Fibroblast of skin of left quadriceps (primary cell): ENCODE measurements at places on chromosomes 11 and 22.

DNA sequence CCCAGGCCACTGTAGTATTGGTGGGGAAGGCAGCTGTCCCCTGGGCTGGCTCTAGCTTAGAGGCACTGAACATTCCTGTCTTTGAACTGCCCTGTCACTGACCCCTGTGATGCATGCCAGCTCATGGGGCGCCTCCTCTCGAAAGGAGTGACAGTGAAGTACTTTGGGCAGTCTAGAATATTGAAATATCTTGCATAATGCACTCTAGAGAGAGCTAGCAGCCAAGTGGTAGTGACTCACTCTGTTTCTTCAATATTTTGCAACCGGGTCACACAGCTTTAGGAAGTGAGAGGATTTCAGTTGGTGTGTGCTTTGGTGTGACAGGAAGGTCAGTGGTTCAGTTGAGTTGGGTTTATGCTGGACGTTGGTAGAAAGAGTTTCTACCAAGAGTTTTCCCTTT, 35.5 kb upstream of the ST14 start:
- DNase-seq = peak; percentile 58

GRCh38 chr11:120465921-120466534, 45.5 kb upstream of the GRIK4 start:
- no peak for DNase-seq

DNA sequence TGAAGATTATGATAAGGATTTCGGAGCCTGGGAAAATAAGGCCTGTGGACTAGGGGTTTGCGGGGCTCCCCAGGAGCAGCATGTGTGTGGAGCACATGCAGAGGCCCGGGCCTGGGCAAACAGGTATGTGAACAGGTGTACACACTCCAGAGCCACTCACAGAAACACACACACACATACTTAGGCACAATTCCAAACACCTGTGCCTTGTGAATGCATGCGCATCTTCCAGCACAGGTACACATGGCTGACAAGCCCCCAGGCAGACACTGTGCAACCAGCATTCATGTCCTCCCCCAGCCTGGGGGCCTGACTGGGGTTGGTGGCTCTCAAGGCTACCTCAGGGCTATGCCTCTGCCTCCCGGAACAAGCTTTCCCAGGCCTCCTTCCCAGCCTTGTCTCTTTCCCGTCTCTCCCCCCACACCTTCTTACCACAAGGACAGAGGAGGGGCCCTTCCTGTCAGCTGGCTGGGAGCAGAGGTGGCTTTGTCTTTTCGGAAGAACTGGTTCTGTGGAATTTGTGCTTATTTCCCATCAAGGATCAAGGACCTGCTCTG, 2.6 kb upstream of the P2RY6 start:
- no peak for DNase-seq

- peak; percentile 11 for DNase-seq
These were observed 1.6 kb downstream of the OR10A2 start for GRCh38 chr11:6864438-6864837.

- no peak for DNase-seq
These were observed 54.0 kb downstream of the PLEKHA7 start for GRCh38 chr11:16960250-16960649.

DNA sequence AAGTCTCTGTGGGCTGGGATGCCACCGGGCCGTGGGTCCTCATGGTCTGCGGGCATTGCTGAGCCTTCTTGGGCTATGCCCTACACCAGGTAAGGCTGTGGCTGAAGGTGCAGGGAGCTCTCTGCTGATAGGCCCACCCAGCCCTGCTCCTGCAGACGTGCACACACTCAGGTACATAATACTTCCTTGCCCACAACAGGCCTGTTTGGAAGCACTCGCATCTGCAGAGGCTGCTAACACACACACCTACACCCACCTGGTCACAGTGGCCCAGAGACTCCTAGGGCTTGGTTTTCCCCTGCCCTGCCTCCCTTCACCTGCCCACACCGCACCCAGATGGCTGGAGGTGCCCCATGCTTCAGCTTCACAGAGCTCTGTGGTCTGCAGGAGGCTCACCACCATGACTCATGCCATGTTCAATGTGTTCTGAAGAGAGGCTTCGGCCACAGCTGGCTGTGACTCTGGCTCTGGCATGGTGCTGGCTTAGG, 72.8 kb upstream of the KCNQ1OT1 start:
- DNase-seq = no peak

GRCh38 chr11:14132312-14132711, 169.8 kb downstream of the SPON1 start:
- DNase-seq = peak; percentile 7

DNA sequence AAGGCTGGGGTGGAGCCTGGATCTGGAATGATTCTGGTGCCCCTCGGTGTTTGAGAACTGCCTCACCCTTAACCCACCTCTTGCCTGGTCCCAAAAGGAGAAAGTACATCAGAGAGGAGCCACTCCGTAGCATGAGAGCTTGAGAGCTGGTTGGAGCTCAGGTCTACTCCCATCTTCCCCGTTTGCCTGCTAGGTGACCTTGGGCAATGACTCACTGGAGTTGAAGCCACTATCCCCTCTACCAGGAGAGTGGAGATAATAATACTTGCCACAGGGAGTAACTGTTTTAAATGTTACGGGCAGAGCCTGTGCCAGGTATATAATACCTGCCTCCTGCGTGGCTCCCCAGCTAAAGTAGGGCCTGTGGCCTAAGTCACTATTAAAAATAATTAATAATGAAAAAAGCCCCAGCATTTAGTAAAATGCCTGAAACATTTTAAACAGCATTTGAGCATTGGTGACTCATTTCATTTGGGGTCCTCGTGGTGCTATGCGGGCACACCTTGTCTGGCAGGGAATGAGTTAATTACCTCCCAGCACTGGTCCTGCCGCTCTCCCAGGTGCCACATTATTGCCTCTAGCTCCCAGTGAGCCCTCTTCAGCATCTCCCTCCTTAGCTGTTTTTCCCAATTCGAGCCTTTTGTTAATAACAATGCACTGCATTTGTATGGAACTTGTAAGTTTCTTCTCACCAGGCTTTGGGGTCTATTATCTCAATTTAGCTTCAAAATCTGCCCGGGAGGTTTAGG, 22.5 kb downstream of the CYTH4 start:
- DNase-seq = no peak

DNA sequence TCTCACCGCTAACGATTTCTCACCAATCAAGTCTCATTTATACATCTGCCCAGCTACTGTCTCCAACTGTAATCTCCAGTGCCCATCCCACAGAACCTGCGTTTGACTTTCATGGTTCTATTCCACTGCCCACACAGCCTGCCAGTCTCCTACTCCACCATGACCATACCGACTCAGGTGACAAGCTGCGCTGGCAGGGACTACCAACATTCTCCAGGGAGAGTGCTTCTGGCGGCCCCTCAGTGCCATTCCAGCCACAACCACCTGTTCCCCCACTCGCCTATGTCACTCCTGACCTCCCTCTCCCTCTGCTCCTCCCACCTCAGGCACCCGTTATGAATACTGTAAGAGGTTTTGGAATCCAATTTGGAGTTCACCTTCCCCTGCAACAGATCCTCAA, 108.5 kb upstream of the BID start:
- no peak for DNase-seq

GRCh38 chr22:49785841-49786471, 41.7 kb downstream of the BRD1 start:
- no peak for DNase-seq

DNA sequence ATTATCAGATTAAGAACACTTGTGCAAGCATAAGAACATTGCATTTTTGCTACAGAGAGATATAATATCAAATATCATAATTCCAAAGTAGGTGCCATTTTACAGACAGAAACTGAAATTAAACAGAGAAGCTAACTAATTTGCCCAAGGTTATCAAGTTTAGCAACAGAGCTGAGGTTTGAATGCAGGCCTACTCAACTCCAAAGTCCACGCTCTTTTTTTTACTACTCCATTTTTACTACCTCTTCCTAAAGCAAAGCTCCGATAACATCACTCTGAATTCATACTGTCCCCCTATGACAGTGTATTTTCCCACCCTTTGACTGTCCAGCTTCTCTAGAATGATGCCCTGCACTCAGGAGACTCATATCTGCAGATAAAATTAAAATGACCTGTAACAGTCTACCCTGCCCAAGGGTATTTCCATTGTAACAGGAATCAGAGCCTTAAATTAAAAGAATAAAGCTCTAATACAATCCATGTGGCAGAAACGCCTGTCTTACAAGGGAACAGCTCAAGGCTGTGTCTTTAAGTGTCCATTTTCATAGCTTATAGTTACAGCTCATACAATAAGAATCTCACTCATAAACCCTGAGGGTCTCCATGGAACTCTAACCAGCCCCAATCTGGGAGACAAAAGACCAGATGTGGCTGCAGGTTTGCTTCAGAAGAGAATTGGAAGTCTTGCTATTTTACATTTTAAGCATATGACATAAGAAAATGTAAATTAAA, 36.8 kb downstream of the ALG9 start:
- DNase-seq = no peak

DNA sequence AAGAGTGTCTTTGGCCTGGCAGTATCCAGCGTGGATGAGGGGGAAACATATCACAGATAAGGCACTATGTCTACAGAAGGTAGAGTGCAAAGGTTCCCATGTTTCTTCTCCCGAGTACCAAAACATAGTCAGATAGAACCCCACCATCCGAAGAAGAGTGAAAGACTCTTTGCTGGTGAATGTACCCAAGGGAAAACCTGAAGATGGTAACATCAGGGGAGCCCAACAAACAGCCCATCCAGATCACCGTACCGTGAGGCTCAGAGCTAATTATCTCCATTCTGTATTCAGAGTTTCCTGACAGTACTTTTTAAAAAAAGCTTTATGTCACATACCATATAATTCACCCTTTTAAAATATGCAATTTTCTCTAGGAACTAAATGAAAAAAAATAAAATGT, 44.4 kb downstream of the RAB30 start:
- DNase-seq = no peak

DNA sequence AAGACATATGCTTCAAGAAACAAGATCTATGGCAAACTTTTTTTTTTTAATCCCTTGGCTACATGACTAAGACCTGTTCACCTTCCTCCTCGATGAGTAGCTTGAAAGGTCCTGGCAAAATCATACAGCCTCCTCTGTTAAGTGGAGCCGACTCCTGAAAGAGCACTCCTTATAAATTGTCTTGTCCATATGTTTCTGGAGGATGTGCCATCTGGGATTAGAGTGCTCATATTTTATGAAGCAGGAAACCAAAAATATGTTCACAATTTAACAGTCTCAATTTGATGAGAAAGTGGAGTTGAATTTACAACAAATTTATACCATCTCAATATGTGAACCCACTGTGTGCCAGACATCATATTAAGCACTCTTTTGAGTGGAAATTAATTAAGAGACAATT, 912.1 kb upstream of the FAT3 start:
- no peak for DNase-seq

- no peak for DNase-seq
These were observed 60.1 kb downstream of the PRR5L start for GRCh38 chr11:36356201-36356600.

DNA sequence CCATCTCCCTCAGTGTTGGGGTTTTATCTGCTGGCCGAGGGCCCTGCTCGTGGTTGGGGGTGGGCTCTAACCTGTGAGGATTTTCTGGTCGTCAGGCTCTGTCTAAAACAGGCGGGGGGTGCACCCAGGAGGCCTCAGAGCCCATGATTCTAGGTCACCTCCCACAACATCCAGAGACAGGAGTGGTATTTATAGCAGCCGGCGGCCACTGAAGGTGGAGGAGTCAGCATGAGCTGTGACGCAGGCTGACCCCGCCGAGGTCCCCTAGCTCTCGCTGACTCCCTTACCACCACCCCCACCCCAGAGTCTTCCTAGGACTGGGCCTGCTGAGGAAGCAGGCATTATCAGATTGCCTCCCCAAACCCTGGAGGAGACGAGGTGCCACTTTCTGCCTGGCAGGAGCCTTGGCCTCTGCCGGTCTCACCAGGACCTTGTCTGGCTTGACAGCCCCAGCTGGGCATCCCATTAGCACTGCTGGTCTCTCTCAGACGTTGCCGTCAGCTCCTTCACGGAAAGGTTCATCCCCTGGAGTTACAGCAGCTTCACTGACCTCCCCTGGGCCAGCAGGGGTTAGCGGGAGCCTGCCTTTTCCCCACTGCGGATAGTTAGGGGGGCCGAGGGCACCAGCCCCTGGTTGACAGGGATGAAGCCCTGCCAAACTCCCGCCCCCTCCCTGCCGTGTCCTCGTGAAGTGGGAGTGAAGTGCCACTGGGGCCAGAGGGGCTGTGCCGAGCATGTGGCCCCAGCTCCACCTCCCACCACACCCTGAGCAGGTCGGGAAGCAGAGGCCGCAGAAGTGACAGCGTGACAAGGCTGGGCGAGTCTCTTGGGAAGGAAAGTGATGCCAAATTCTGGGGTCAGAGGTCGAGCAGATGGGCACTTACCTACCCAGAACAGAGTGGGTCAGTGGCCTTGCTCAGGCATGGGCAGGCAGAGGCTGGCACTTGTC, 26.5 kb downstream of the DAGLA start:
- no peak for DNase-seq

- no peak for DNase-seq
These were observed 13.4 kb downstream of the IFT46 start for GRCh38 chr11:118552341-118552740.

GRCh38 chr11:104813532-104813931, 84.7 kb downstream of the CASP12 start:
- DNase-seq = no peak

GRCh38 chr11:3971756-3972404, 116.4 kb downstream of the STIM1 start:
- DNase-seq = no peak

DNA sequence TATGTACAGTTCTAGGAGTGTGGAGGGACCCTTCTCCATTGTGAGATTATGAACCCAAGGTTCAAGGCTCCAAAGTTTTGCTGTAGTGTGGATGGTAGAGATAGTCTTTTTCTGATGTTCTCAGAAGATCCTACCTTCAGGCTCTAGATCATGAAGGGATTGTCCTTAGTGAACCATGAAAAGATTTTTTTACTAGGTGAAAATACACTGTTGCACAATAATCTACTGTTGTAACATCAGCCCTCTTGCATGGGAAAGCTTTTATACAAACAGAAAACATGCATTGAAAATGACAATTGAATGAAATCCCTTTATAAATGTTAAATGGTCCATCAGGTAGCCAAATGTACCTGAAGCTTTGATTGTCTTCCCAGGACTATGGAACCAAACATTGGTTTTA, 177.8 kb downstream of the FAM76B start:
- DNase-seq = no peak

- DNase-seq = peak; percentile 68
These were observed 30.7 kb downstream of the FGF4 start for GRCh38 chr11:69744435-69744834.

DNA sequence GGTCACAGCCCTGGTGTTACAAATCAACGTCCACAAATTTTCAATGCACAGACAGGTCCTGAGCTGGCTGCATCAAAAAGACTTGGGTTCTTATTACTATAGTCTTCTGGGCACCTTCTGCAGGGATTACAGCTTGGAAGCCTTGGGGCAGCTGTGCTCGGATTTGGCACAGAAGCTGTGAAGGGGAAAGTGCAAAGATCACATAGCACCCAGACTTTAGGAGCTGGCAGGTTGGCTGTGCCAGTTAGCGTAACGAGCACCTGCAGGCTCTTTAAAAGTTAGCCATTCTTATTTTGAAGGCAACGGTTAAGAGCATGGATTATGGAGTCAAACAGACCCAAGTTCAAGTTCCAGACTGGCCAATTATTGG, 100.4 kb downstream of the ARL14EP start:
- DNase-seq = no peak

GRCh38 chr22:29674121-29674520, 45.7 kb upstream of the CABP7 start:
- DNase-seq = no peak
